ENCODE measurements at places on chromosomes 7 and 10. TPM values are rescaled to one million over a fixed set of nuclear protein-coding genes. Genes with fewer than 3 reads are reported as not detected.

Gene NEUROG3
- polyA plus RNA-seq = not detected

DNA sequence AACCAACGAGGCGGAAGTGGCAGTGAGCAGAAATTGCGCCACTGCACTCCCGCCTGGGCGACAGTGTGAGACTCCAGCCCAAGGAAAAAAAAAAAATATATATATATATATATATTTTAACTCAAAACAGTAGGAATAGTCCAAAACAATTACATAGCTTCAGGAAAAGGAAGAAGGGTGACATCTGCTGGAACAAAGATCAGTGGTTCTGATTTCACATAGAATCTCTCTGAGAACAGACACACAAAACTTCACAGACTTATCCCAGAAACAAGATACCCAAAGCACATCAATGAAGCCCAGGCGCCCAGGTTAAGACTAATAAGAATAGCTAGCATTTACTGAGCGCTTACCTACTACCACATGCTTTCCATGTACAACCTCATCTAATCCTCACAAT, 45.0 kb downstream of the DNMBP start:
- no peaks in the 10 kb centered on the region for H3K27me3 ChIP-seq
- peaks cover 2% of the 10 kb centered on the region for H3K4me1 ChIP-seq

GRCh38 chr10:35445150-35445884, 109.0 kb downstream of the CCNY start:
- H3K27me3 ChIP-seq = no peaks in the 10 kb centered on the region
- H3K4me3 ChIP-seq = no peak overlapping the region
- H3K27ac ChIP-seq = no peak overlapping the region
- no peaks in the 10 kb centered on the region for H3K36me3 ChIP-seq
- H3K4me1 ChIP-seq = peaks cover 36% of the 10 kb centered on the region

Gene HYAL4
- not detected for polyA plus RNA-seq

- no peaks in the 10 kb centered on the region for H3K4me1 ChIP-seq
- H3K27ac ChIP-seq = no peak overlapping the region
- H3K27me3 ChIP-seq = no peaks in the 10 kb centered on the region
- H3K4me3 ChIP-seq = no peak overlapping the region
- H3K36me3 ChIP-seq = no peaks in the 10 kb centered on the region
- no peak for DNase-seq
Measured at GRCh38 chr10:112039823-112040222, 143.7 kb downstream of the GPAM start.

- H3K4me1 ChIP-seq = no peaks in the 10 kb centered on the region
- DNase-seq = peak; percentile 12
- no peak within 1 kb of the TSS for H3K4me3 ChIP-seq
- H3K27ac ChIP-seq = no peak within 1 kb of the TSS
- H3K36me3 ChIP-seq = no peaks in the 10 kb centered on the region
Measured at GRCh38 chr7:117479225-117480054, at the start of gene CFTR. CFTR (plus strand) TSS chr7:117480025; CDS start chr7:117480095, 70 bp downstream.

DNA sequence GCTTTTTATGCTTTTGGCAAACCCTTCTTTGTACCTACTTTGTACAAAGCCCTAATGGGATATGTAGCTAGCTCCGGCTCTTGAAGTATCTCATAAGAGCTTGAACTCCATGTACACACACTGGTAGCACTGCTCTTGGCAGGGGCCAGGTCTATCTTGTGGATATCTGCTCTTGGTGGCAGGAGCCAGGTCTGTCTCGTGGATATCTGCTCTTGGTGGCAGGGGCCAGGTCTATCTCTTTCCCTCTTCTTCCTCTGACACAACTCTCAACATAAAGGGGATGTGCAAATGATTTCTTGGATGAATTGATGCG, 91.9 kb downstream of the WNT2 start:
- no peaks in the 10 kb centered on the region for H3K27me3 ChIP-seq
- DNase-seq = no peak
- H3K4me1 ChIP-seq = peaks cover 6% of the 10 kb centered on the region
- H3K4me3 ChIP-seq = no peak overlapping the region
- peak overlapping the region; percentile 45 for H3K27ac ChIP-seq

Gene SPDYE8
- not detected for polyA plus RNA-seq

Gene ANKRD7
- 0.44 TPM for polyA plus RNA-seq

Measured in SK-N-SH (cell line).